Activated naive CD4-positive, alpha-beta T cell (primary cell): ENCODE measurements at places on chromosomes 1 and 21.

- DNase-seq = no peak
These were observed 211.9 kb upstream of the VAMP3 start for GRCh38 chr1:7558921-7559869.

- no peak for DNase-seq
These were observed 39.8 kb downstream of the FOXD2 start for GRCh38 chr1:47477595-47478080.

DNA sequence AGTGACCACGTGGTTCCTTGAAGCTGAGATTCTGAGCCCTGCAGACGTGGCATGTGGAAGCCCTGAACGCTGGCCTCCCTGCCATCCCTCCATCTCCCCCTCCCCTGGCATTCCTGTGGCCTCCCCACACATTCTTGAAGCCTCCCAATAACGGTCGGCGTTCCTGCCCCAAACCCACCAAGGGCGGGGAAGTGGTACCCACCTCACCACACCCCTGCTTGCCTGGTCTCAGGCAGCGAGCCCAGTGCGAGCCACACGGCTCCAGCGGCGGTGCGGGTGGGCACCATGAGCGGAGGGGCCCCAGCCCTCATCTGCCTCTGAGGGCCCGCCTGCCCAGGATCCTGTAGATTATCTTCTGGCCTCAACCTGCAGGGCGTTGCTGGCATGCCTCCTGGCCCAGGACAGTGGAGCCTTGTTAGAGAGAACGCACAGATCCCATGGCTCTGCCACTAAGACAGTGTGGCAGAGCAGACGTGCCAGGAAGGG, 20.6 kb upstream of the PRELP start:
- DNase-seq = no peak

DNA sequence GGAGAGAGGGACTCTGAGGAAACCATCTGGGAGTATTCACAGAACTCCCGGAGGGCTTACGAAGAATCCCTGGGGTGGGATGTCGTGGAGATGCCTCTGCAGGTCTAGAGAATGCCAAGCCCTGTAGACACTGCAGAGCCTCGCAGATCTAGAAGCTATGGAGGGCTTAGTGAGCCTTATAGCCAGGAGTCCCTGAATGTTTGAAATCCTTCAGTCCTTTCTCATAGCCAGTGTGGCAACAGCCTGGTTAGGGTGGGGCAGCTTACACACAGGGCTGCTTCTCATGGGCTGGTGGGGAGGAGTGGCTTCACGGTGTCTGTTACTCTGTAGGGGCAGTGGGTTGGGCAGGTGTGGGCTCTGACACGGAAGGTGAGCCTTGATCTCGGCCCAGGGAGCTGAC, 44.2 kb upstream of the KDM4A start:
- no peak for DNase-seq

GRCh38 chr1:30524840-30525617, 198.4 kb downstream of the MATN1 start:
- no peak for DNase-seq

DNA sequence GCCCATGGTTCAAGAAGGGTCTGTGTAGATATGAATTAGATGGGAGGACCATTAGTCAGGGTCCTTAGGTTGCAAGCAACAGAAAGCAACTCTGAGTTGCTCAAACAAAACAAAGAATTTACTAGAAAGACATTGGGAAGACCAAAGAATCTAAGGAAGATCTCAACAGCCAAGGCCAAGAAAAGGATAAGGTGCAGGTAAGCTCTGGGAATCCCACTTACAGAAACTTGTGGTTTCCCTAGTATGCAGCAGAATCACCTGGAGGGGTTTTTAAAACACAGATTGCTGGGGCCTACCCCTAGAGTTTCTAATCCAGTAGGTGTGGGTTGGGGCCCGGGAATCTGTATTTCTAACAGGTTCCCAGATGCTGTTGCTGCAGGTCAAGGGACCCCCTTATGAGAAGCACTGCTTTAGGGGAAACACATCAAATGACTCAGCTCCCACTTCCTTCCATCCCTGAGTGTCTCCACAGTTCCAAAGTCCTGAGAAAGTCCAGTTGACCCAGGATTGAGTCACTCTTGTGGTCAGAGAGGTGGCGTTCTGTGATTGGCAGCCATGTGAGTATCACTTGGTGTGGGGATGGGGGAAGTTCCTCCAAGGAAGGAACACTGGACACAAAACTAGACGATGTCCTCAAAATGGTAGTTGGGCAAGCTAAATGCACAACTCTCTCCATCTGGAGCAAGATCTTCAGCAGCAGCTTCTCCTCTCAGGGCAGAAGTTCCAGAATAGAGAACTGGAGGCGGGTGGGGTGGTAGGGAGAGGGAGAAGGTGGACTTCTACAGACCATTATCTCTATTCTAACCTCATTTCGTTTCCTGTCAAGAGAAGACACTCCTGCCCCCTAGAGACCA, 24.2 kb upstream of the EYA3 start:
- DNase-seq = no peak

DNA sequence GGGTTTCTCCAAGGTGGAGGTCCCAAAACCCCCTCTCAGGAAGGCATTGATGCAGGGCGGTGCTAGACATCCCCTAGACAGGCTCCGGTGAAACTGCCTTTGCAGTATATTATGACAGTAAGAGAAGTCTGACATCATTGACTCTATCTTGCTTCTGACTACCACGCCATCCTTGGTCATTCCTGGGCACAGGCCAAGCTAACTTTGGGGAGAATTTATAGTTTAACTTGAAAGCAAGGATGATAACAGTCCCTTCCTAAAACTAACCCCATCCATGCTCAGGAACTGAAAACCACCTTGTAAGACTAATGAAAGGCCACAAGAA, 30.3 kb downstream of the RSPH1 start:
- DNase-seq = no peak

DNA sequence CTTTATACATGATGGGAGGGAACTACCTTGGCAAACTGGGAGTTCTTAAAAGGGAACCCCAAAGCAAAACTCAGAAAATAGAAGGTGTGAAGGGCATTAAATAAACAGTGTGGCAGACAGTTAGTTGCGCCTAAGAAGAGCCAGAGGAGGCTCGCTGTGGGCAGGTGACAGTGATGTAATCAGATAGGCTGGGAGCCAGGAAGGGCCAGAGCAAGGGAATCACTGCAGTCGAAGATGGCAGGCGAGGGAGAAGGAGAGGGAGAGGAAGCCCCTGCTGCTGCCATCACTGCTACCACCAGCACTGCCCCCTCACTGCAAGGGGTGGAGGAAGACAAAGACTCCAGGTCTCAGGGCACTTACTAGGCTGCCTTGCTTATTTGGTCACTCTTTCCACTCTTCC, 97.2 kb downstream of the ST3GAL3 start:
- DNase-seq = no peak

DNA sequence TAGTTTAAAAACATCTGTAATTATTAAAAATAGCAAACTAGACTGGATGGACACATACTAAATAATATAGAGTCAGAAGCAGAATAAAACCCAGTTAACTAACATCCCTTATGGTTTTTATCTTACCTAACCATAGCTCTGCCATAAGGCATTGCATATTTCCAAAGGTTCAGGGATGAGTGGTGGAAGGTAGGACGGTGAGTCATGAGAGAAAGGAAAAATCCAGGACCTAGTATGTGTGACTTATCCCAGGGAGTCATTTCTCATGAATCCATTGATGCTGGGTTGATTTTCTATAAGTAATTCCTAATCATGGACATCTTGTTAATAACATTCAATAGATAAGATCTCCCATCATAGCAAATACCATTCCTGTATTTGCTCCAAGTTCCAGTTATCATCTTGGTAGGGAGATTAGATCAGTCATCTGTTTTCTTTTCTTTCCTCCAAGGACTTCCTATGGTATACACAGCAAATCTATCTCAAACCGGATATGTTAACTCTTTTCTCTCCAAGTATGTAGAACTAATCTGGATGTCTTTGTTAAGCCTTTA, 490.7 kb upstream of the B3GALT2 start:
- DNase-seq = no peak

DNA sequence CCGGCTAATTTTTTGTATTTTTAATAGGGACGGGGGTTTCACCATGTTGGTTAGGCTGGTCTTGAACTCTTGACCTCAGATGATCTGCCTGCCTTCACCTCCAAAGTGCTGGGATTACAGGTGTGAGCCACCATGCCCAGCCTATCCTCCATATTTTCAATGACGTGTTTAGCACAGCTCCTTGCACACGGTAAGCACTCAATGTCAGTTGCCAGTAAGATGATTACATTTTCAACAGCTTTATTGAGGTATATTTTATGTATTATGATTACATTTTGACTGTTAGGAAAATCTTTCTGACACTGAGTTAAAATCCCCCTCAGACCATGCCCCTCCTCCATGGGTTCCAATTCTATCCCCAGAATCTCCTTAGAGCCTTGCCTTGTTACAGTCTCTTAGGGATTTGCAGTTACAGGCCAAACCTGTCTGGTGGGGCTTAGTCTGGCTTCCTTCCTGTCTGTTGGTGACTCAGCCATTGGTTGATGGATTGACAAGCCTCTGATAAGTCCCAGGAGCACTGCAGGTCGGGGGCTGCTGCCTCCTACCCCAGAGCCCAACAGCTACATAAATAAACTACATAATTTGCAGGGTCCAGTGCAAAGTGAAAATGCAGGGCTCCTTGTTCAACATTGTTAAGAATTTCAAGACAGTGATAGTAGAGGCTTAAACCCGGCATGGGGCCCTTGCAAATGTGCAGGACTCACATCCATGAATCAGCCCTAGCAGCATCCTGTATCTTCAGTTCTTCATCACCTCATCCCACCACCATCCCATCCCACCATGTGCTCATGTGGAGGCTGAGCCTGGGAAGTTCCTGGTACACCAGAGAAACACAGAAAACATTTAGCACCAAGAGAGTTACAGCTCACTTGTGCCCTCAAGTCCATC, 23.4 kb downstream of the COA7 start:
- DNase-seq = no peak

GRCh38 chr1:29828526-29829447, 592.5 kb downstream of the PTPRU start:
- DNase-seq = no peak

DNA sequence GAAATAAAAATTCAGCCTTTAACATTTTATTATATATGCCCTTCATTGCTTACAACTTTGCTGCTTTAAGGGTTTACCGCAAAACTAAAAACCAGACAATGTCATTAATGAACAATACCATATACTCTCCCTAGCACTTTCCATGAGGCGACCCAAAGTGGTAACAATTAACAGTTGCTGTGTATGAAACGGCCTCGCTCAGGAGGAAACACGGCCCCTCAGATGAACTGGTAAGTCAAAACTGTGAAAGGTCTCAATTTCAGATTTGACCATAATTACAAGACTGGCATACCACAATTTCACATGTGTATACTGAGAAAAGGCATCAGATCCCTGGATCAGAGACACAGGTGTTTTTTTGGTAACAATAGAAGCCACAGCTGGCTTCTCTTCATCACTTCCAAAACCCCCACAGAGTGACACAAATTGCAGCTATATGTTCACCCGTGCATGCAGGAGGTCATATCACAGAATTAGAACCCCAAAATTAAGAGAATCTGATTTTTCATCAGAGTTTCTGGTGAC, 611.9 kb upstream of the ADAMTS5 start:
- no peak for DNase-seq

DNA sequence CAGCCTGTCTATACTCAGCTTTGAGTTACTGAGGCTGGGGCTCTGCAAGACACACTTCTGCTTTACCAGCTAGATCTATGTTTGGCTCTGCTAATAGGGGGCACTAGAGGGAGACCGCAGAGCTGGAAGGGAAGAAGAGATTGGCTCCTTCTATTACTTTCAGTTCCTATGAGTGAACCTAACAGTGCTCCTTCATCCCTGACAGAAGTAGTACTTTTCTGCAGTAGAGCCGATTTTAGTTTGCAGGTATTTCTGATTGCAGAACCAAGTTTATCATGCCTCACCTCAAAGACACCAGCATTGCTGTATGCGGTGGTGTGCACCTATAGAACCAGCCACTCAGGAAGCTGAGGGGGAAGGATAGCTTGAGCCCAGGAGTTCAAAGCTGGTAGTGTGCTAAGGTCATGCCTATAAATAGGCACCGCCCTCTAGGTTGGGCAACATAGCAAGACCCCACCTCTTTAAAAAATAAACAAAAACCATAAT, 5.7 kb upstream of the ZDHHC18 start:
- no peak for DNase-seq

DNA sequence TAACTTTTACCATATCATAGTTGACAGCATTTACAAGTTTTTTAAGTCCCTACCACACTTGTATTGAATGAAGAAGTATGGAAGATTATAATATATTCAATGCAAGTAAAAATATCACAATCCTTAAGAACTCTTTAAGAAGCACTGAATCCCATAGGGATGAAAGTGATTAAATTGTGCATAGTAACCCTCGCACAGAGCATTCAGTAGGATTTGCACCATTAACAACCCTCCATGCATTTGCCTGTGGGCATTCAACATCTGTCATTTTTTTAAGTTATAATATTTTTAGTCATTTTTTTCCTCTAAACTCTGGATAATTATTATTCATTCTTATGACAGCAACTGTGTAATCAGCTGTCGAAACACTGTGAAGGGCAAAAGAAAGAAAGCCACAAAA, 10.1 kb downstream of the SELE start:
- no peak for DNase-seq

- no peak for DNase-seq
These were observed 43.1 kb upstream of the PTPRC start for GRCh38 chr1:198595765-198596164.

GRCh38 chr1:23020706-23021405, 1.6 kb downstream of the KDM1A start:
- DNase-seq = no peak

DNA sequence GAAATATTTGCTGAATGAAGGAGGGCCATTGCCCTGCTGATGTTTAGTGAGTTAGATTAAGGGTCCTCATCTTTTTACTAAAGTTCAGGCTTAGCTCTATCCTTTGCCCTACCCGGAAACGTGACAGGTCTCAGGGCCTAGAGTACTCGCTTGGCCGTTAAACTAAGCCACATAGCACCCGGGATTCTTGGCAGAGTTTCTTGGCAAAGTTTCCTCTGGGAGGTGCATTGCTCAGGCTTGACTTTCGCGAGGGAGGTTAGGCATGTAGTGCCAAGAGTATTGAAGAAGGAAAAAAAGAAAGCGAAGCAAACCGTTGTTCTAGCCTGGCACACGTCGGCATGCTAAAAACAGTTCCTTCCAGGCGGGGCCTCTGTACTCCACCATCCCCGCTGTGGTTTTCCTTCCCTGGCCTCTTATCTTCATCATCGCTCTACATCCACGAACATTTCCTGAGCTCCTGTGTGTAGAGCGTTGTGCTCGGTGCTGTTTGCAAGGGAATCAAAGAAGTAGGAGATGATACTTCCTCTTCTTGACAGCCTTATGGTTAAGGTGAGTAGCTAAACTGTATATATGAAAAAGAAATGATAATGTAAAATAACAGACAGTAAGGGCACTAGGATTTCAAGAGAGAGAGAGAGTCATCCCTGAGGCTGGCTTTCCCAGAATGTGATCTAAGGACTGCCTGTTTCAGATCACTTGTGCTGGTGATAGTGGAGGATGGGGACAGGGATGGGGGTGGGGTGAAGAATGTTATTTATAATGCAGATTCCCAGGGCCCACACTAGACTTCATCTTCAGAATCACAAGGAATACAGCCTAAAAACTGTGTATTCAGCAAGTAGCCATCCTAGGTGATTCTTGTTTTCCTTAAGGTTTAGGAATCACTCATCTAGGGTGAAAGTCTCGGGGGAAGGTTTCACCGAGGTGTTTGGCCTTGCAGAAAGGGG, 18.8 kb downstream of the RNF220 start:
- no peak for DNase-seq

GRCh38 chr1:233242827-233243483, 52.6 kb downstream of the PCNX2 start:
- no peak for DNase-seq

GRCh38 chr21:35814858-35815619, 245.3 kb downstream of the SETD4 start:
- no peak for DNase-seq

- no peak for DNase-seq
These were observed 185.6 kb downstream of the ZBTB18 start for GRCh38 chr1:244236721-244237120.

GRCh38 chr21:15446223-15446622, 283.6 kb upstream of the USP25 start:
- DNase-seq = no peak
